ENCODE measurements at places on chromosomes 4 and X. TPM values are rescaled to one million over a fixed set of nuclear protein-coding genes. Genes with fewer than 3 reads are reported as not detected.

DNA sequence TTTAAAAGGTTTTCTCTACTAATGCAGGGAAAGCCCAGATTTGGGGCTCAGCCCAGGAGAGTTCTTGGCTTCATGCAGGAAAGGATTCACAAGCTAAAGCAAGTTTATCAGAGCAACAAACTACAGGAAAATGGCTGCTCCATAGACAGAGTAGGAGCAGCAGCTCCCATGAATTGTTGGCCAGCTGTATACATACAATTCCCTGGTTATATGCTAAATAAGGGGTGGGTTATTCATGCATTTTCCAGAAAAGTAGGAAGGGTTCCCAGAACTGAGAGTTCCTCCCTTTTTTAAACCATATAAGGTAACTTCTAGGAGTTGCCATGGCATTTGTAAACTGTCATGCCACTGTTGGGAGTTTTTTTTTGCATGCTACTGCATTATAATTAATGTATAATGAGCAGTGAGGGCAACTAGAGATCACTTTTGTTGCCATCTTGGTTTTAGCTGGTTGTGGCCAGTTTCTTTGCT lies 2.6 kb downstream of the C4orf33 start:
- no peak for DNase-seq
- H3K4me3 ChIP-seq = no peak overlapping the region

Gene F11
- not detected for total RNA-seq

Gene HCCS
- total RNA-seq = 42.4 TPM

Gene BOD1L1
- 37.2 TPM for total RNA-seq

GRCh38 chrX:34638116-34638515 lies 19.0 kb downstream of the TMEM47 start:
- no peak overlapping the region for H3K4me3 ChIP-seq
- no peaks in the 10 kb centered on the region for H3K36me3 ChIP-seq
- no peaks in the 10 kb centered on the region for H3K4me1 ChIP-seq
- peak; percentile 34 for DNase-seq

DNA sequence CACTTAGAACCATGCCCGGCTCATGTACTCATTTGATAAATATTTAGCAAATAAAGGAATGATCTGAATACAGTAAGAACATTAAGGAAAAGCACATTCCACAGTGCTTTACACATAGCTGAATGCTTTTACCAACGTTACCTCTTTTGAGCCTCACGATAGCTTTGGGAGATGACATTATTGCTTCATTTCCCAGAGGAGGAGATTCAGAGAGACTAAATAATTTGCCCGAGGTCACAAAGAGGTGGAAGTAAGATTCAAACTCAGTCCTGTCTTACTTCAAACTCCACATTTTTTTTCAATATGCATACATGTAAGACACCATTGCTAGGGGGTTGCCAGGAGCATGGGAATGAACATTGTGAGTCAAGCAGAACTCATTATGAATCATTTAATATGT lies 538.5 kb downstream of the BCOR start:
- H3K4me1 ChIP-seq = no peaks in the 10 kb centered on the region
- H3K27me3 ChIP-seq = no peaks in the 10 kb centered on the region
- H3K36me3 ChIP-seq = no peaks in the 10 kb centered on the region
- no peak overlapping the region for H3K4me3 ChIP-seq
- DNase-seq = no peak

- no peak overlapping the region for H3K4me3 ChIP-seq
- H3K36me3 ChIP-seq = no peaks in the 10 kb centered on the region
- no peaks in the 10 kb centered on the region for H3K27me3 ChIP-seq
- no peak for DNase-seq
Measured at GRCh38 chr4:94348666-94349065, 6.0 kb upstream of the HPGDS start.

GRCh38 chr4:25938787-25939186 lies 24.8 kb downstream of the SMIM20 start:
- H3K4me1 ChIP-seq = 0 out of 2 replicates have a peak, but pooled peaks cover 5% of the 10 kb centered on the region
- H3K27me3 ChIP-seq = no peaks in the 10 kb centered on the region
- no peak overlapping the region for H3K27ac ChIP-seq
- no peaks in the 10 kb centered on the region for H3K36me3 ChIP-seq
- no peak overlapping the region for H3K4me3 ChIP-seq

DNA sequence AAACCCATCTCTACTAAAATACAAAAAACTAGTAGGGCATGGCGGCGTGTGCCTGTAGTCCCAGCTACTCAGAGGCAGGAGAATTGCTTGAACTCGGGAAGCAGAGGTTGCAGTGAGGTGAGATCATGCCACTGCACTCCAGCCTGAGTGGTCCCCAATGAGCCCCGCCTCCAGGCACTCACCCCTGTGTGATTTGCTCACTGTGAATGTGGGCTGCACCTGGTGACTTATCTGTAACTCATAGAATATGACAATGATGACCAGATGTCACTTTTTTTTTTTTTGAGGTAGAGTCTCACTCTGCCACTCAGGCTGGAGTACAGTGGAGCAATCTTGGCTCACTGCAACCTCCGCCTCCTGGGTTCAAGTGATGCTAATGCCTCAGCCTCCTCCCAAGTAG lies 49.0 kb upstream of the HOPX start:
- H3K4me1 ChIP-seq = peaks cover 9% of the 10 kb centered on the region
- DNase-seq = no peak
- no peak overlapping the region for H3K4me3 ChIP-seq
- no peak overlapping the region for H3K27ac ChIP-seq

DNA sequence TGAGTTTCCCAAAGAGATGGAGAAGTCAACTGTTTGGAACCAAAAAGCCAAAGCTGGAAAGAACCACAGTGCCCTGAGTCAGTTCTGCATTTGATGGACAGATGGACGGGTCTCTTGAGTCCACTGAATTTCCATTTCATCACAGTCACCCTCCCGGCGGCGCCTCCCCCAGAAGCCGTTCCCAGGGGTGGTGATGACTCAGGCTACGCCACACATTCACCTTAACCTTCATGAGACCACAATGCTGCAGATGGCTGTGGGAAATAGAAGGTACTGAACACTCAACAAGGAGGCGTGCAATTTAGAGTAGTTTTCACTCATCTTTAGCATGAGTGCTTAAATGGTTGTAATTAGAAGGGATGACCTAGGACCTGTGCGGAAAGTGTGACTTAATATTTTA lies 61.3 kb downstream of the STOX2 start:
- DNase-seq = no peak

DNA sequence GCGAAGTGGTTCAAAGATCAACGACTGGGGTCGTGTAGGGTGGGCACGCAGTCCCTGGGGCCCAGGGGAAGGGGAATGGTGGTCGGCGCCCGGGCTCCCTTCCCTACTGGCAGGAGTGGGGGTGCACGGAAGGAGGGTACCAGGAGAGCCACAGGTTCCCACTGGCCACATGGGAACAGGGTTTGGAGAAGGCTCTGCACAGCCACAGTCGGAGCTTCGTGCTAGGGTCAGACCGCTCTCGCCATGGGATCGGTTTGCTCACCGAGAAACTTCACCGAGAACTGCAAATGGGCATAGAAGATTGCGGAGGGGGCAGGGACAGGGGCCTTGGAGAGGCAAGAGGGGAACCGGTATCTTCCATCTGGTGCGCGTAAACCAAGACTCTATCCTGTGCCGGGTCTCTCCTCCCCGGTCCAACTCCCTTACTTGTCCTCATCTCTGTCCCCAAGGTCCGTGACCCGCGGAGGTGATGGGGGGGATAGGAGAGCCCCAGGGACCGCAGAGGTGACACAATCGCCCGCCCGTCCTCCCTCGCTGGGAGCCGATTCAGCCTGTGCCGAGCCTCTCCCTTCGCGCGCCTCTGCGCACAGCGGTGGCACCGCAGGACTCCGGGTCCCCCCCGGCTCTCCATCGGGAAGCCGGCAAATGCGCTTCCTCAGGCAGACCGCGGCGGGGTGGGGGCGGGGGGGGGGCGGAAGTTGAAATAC lies 1.0 kb downstream of the SCD5 start:
- DNase-seq = peak; percentile 33
- H3K36me3 ChIP-seq = no peaks in the 10 kb centered on the region
- no peak overlapping the region for H3K27ac ChIP-seq
- no peaks in the 10 kb centered on the region for H3K27me3 ChIP-seq
- peak overlapping the region; percentile 64 for H3K4me3 ChIP-seq
- H3K4me1 ChIP-seq = no peaks in the 10 kb centered on the region

GRCh38 chr4:28073860-28074555 lies 1213.4 kb downstream of the STIM2 start:
- H3K27ac ChIP-seq = no peak overlapping the region
- no peaks in the 10 kb centered on the region for H3K4me1 ChIP-seq
- H3K27me3 ChIP-seq = no peaks in the 10 kb centered on the region
- no peaks in the 10 kb centered on the region for H3K36me3 ChIP-seq
- no peak overlapping the region for H3K4me3 ChIP-seq

- no peaks in the 10 kb centered on the region for H3K36me3 ChIP-seq
- H3K4me3 ChIP-seq = no peak overlapping the region
- no peak overlapping the region for H3K27ac ChIP-seq
- no peaks in the 10 kb centered on the region for H3K4me1 ChIP-seq
- H3K27me3 ChIP-seq = no peaks in the 10 kb centered on the region
- no peak for DNase-seq
Measured at GRCh38 chr4:167111092-167111491, 123.2 kb downstream of the SPOCK3 start.

Gene RASGEF1B
- 32.3 TPM for total RNA-seq

- H3K27me3 ChIP-seq = no peaks in the 10 kb centered on the region
- no peak overlapping the region for H3K27ac ChIP-seq
- no peak overlapping the region for H3K4me3 ChIP-seq
- H3K4me1 ChIP-seq = no peaks in the 10 kb centered on the region
- DNase-seq = no peak
Measured at GRCh38 chr4:4477391-4477790, 64.5 kb downstream of the STX18 start.

DNA sequence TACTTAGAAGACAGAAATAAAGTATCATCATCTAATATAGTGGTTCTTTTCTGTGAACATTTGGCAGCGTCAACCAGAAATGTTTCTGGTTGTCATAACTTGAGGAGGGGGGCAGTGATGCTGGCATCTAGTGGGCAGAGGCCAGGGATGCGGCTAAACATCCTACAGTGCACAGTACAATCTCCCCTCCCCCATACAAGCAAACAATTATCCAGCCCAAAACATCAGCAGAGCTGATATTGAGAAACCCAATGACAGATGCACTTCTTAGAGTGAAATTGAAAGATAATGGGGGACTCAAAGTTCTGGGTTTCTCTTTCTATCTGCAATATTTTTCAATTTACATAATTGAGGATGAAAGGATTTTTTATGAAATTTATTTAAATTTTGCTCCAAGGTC lies 1.9 kb upstream of the EIF1AX start:
- H3K27me3 ChIP-seq = no peaks in the 10 kb centered on the region
- H3K36me3 ChIP-seq = no peaks in the 10 kb centered on the region
- no peak overlapping the region for H3K4me3 ChIP-seq

DNA sequence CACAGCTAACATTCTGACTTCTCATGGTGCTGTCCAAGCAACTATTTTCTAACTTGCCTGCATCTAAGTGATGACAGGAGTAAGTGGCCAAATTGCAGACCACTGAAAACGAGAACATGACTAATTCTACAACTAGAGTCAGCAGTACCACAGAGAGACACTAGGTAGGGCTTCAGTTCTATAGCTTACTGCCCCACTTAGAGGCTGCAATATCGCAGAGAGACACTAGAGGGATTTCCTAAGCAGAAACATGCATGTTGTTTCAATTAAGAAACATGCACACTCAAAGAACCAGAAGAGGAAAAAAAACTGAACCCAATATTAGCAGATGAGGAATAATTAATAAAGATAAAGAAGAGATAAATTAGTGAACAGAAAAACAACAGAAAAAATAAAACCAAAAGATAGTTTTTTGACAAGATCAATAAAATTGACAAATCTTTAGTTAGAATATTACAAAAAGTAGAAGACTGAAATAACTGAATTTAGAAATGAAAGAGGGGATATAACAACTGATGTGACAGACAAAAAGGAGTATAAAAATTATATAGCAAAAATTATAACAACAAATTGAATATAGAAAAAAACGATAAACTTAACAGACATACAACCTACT lies 100.8 kb downstream of the SPIN4 start:
- no peaks in the 10 kb centered on the region for H3K27me3 ChIP-seq
- peak; percentile 69 for DNase-seq
- H3K27ac ChIP-seq = no peak overlapping the region
- no peaks in the 10 kb centered on the region for H3K36me3 ChIP-seq
- H3K4me3 ChIP-seq = no peak overlapping the region

Gene SHISA3
- not detected for total RNA-seq

DNA sequence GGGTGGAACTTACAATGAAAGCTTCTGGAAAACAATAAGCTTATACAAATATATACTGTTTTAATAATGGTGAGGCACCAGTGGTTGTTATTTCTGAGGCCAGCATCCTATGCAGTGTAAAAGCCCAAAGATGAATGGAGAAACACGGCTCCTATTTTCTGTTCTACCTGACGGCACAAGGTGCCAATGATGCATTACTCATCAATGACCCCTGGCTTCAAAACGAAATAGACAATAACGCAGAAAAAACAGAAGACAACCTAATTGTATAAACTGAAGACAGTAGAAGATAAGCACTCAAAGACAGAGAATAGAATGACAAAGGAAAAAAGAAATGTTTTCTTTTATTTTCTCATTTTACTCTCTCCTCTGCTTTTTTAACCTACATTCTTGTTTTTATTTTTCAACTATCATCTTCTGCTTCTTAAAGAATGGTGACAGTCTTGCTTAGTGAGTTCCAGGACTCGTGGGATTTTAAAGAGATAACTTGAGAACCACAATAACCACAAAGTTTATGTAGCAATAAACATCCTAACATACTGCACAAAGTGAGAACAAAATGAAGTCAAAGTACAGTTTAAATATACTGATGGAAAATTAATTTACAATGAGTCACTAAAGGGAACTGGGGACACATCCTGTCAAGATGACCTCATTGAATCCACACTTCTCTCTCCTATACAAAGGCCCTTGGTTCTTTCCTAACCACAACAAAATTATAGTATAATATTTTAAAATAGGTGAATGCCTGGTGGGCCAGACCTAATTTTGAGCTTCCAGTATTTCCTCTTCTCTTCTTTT lies 169.8 kb downstream of the BTC start:
- no peaks in the 10 kb centered on the region for H3K36me3 ChIP-seq
- no peak for DNase-seq
- H3K4me3 ChIP-seq = no peak overlapping the region
- peaks cover 96% of the 10 kb centered on the region for H3K4me1 ChIP-seq
- H3K27ac ChIP-seq = peak overlapping the region; percentile 86

DNA sequence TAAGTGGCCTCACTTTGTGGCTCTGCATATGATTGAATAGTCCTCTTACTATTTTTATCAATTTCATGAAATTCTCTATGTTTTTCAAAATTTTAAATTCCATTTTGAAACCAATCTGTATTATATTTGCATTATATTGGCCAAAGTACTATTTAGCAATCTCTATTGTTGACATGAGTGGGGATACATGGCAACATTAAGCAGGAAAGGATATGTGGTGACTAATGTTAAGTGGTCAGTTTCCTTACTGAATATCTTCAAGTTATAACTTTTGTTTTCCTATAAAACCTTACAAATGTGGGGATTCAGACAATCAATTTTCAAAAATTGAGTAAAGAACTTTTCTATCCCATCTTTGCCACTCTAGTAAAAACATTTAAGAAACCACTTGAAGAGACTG lies 10.2 kb downstream of the BBS7 start:
- H3K4me3 ChIP-seq = no peak overlapping the region
- no peaks in the 10 kb centered on the region for H3K27me3 ChIP-seq
- no peaks in the 10 kb centered on the region for H3K4me1 ChIP-seq
- H3K27ac ChIP-seq = no peak overlapping the region
- DNase-seq = no peak

Gene NUP62CL
- total RNA-seq = 1.5 TPM

Gene FREM3
- total RNA-seq = not detected
